ENCODE measurements at places on chromosomes 11 and 22. TPM values are rescaled to one million over a fixed set of nuclear protein-coding genes. Genes with fewer than 3 reads are reported as not detected.

The UBQLNL gene
- total RNA-seq, result not detected

The SLC22A12 gene
- not detected for total RNA-seq

The POLR2F gene
- 93.0 TPM for total RNA-seq

- no peaks in the 10 kb centered on the region for H3K4me1 ChIP-seq
- no peaks in the 10 kb centered on the region for H3K27me3 ChIP-seq
- no peak overlapping the region for H3K4me3 ChIP-seq
- H3K36me3 ChIP-seq, result no peaks in the 10 kb centered on the region
Measured at GRCh38 chr11:37298173-37298572, 700.1 kb upstream of the RAG2 start.

- no peak overlapping the region for H3K27ac ChIP-seq
- no peak for DNase-seq
- no peaks in the 10 kb centered on the region for H3K36me3 ChIP-seq
Measured at GRCh38 chr11:70028147-70028855, 49.8 kb upstream of the ANO1 start.

GRCh38 chr11:48028914-48029680 is 48.7 kb downstream of the PTPRJ start:
- no peak overlapping the region for H3K27ac ChIP-seq
- peaks cover 4% of the 10 kb centered on the region for H3K4me1 ChIP-seq
- H3K36me3 ChIP-seq, result no peaks in the 10 kb centered on the region
- H3K27me3 ChIP-seq, result no peaks in the 10 kb centered on the region

GRCh38 chr11:20355221-20356219 is 8.0 kb upstream of the HTATIP2 start:
- no peak overlapping the region for H3K4me3 ChIP-seq
- H3K36me3 ChIP-seq, result no peaks in the 10 kb centered on the region
